ENCODE measurements at places on chromosomes 1 and 21. TPM values are rescaled to one million over a fixed set of nuclear protein-coding genes. Genes with fewer than 3 reads are reported as not detected.

GRCh38 chr21:43916691-43917514 is 51.9 kb downstream of the AGPAT3 start:
- peaks cover 54% of the 10 kb centered on the region for H3K4me1 ChIP-seq
- H3K27me3 ChIP-seq, result no peaks in the 10 kb centered on the region
- H3K4me3 ChIP-seq, result peak overlapping the region; percentile 74

DNA sequence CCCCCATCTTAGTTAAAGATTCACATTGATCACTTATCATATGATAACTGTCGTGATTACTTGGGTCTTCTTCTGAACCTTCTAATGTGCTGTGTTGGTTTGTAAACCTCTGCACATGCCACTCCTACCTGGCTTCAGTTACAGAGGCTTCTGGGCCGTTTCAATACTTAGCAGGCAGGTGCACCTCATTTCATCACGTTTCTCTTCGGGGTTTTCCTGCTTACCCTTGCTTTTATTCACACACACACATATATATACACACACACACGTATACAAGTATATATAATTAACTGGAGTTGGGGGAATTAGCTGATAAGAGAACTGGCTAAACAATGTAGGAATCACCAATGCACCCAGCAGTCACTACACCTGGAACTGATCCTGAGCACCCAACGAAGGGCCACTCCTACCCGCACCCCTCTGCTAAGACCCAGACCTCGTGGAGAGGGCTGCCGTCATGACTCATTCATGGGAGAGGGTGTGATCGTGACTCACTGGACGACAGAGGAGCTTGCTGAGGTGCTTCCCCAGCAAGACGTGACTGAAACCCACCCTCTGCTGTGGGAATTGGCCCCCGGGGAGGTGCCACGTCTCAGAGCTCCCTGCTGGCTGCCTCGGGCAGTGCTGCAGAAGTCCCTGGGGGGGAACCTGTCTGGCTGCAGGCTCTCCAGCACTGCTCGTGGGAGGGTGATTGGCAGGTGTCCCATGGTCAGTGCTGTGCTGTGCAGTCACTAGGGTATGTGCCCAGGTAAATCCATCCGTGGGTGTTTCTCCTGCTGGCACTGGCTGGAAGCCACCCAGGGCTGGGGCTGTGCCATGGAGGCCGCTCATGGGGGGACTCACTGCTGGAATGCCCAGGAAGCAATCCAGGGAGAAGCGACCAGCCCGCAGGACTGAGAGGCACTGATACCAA is 166.6 kb downstream of the DYRK1A start:
- no peak overlapping the region for H3K4me3 ChIP-seq
- H3K36me3 ChIP-seq, result no peaks in the 10 kb centered on the region
- no peaks in the 10 kb centered on the region for H3K4me1 ChIP-seq
- H3K27me3 ChIP-seq, result peaks cover 40% of the 10 kb centered on the region
- no peak for DNase-seq

DNA sequence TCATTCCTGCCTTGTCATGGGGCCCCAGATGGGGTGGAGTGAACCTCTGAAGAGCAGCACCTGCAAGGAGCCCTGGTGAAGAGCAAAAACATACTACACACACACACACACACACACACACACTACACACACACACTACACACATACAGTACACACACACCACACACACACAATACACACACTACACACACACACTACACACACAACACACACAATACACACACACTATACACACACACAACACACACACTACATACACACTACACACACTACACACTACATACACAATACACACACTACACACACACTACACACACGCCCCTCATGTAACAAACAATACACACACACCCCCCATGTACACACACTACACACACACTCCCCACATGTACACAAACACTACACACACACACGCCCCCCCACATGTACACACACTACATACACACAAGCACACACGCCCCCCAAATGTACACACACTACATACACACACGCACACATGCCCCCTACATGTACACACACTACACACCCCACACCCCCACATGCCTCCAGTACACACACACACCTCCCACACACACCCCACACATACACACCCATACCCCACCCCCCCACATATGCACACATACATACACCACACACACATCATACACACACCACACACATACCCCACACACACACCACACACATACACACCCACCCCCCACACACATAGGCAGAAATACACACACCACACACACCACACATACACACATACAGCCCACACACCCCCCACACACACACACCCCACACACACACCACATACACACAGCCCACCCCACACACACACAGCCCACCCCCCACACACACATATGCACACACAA is 9.3 kb downstream of the SLC2A5 start:
- DNase-seq, result no peak
- no peaks in the 10 kb centered on the region for H3K36me3 ChIP-seq
- no peaks in the 10 kb centered on the region for H3K27me3 ChIP-seq
- no peak overlapping the region for H3K4me3 ChIP-seq

DNA sequence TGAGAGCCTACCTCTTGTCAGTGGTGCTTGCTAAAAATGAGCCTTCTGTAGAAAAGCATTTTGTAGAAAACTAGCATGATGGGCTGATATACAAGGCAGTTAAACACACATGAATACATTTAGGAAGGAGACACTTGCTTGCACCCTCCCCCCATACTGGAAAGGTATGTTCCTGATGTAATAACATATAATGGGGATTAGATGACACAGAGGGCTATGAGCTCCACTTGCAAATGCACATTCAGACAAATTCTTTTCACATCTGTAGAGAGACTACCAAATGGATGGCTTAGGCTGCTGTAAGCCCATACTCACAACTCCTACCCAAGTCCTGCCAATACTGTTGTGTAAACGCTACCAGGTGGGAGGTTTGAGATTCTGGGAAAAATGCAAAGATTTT is 634.0 kb downstream of the SMYD3 start:
- H3K4me1 ChIP-seq, result no peaks in the 10 kb centered on the region
- H3K4me3 ChIP-seq, result no peak overlapping the region
- H3K27ac ChIP-seq, result no peak overlapping the region
- DNase-seq, result no peak
- H3K36me3 ChIP-seq, result peaks cover 5% of the 10 kb centered on the region
- no peaks in the 10 kb centered on the region for H3K27me3 ChIP-seq

DNA sequence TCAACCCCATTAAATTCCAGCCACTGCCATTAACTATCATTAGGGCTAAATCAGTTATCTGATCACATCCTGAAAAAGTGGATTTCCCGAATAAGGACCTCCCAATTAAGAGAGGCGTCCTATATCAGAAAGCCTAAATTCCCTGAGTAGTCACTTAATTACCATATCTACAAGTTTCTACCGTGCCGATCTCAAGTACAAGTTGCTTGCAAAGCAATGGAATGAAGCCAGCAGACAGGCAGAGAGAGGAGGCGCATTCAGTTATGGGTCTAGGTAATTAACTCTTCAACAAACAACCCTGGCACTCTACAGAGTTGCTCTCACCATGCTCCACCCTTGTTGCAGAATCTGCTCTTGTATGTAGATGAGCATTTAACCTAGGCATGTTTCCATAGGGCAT is 494.6 kb upstream of the RUNX1 start:
- H3K36me3 ChIP-seq, result no peaks in the 10 kb centered on the region
- H3K27ac ChIP-seq, result no peak overlapping the region
- H3K4me3 ChIP-seq, result no peak overlapping the region
- no peak for DNase-seq
- H3K4me1 ChIP-seq, result no peaks in the 10 kb centered on the region

GRCh38 chr1:66284746-66285145 is 249.2 kb upstream of the SGIP1 start:
- no peaks in the 10 kb centered on the region for H3K27me3 ChIP-seq
- H3K4me3 ChIP-seq, result no peak overlapping the region
- H3K4me1 ChIP-seq, result peaks cover 77% of the 10 kb centered on the region
- no peak for DNase-seq
- H3K36me3 ChIP-seq, result no peaks in the 10 kb centered on the region

DNA sequence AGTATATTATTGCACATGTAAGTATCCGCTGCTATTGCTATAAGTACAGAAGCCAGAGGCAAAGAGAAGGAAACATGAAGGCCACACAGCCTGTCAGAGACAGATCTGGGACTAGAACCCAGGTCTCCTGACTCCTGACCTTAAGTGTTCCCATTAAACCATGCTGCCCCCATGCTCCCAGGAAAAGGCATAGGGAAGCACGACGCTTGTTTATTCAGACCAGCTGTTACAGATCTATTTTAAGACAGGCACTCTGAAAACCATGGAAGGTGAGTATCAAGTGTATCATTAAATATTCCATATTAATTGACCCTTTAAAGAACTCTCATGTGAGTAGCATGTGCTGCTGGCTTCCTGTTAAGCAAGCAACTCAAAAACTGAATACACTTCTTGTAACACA is 11.4 kb downstream of the VAV3 start:
- no peaks in the 10 kb centered on the region for H3K27me3 ChIP-seq
- no peak overlapping the region for H3K4me3 ChIP-seq
- no peak overlapping the region for H3K27ac ChIP-seq
- DNase-seq, result no peak
- H3K36me3 ChIP-seq, result no peaks in the 10 kb centered on the region
- peaks cover 24% of the 10 kb centered on the region for H3K4me1 ChIP-seq

GRCh38 chr1:229531326-229531725 is 23.2 kb upstream of the NUP133 start:
- H3K27ac ChIP-seq, result no peak overlapping the region
- peaks cover 3% of the 10 kb centered on the region for H3K4me1 ChIP-seq
- H3K4me3 ChIP-seq, result no peak overlapping the region
- H3K27me3 ChIP-seq, result no peaks in the 10 kb centered on the region
- peaks cover 21% of the 10 kb centered on the region for H3K36me3 ChIP-seq

DNA sequence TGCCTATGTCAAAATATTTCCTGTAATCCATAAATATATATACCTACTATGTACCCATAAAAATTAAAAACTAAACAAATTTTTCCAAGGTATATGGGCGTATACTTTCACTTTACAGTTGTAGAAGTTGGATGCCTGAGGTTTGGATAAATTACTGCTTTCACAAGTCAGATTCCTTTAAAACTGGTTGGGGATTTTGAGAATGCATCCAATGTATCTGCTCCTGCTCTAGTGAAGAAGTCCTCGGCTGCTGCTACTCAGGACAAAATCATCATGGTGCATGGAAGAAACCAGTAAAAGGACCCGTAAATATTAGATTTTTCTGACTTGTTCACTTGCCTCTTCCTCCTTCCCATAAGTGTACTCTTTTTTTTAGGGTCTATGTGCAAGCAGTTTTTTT is 841.1 kb downstream of the USP25 start:
- no peak overlapping the region for H3K27ac ChIP-seq
- no peaks in the 10 kb centered on the region for H3K4me1 ChIP-seq
- no peak overlapping the region for H3K4me3 ChIP-seq

DNA sequence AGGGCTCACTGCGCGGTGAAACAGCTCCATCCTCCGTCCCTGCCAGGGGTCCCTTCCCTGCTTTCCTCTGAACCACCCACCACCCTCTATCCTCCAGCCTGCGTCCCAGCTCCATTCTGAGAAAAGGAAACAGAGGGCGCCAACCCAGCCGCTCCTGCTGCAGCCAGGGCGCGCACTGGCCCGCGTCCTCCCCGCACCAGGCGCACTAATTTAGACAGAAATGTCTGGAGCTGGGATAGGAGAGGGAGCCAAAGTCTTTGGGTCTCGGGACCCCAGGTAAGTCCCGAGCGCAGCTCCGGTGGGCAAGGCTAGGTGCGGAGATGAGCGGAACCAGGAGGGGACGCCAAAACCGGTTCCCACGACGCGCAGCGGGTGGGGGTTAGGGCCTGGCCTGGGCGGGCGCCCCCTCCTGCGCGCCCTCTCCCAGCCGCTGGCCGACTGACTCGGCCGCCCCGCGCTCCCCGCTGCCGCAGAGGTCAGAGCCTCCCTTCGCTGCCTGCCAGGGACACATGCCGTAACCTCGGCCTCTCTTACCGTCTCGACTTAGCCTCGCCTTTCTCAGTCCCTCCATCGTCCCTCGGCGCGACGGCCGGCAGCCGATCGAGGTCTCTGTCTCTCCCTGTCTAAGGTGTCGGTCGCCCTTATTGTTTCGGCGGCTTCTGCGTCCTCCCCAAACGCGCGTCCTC is 2.0 kb downstream of the CAMK2N1 start:
- H3K4me1 ChIP-seq, result peaks cover 13% of the 10 kb centered on the region
- DNase-seq, result no peak
- H3K27me3 ChIP-seq, result peaks cover 51% of the 10 kb centered on the region
- H3K27ac ChIP-seq, result peak overlapping the region; percentile 24
- H3K4me3 ChIP-seq, result peak overlapping the region; percentile 62

GRCh38 chr21:34520764-34521508 is 8.9 kb upstream of the KCNE1 start:
- H3K27ac ChIP-seq, result no peak overlapping the region
- no peak overlapping the region for H3K4me3 ChIP-seq
- peaks cover 26% of the 10 kb centered on the region for H3K4me1 ChIP-seq
- DNase-seq, result no peak
- peaks cover 13% of the 10 kb centered on the region for H3K36me3 ChIP-seq
- no peaks in the 10 kb centered on the region for H3K27me3 ChIP-seq

GRCh38 chr1:154607106-154607608 is 829 bp downstream of the ADAR start:
- H3K27ac ChIP-seq, result peak overlapping the region; percentile 96
- no peaks in the 10 kb centered on the region for H3K27me3 ChIP-seq
- peak; percentile 36 for DNase-seq
- peak overlapping the region; percentile 91 for H3K4me3 ChIP-seq
- H3K36me3 ChIP-seq, result peaks cover 32% of the 10 kb centered on the region
- H3K4me1 ChIP-seq, result peaks cover 74% of the 10 kb centered on the region

DNA sequence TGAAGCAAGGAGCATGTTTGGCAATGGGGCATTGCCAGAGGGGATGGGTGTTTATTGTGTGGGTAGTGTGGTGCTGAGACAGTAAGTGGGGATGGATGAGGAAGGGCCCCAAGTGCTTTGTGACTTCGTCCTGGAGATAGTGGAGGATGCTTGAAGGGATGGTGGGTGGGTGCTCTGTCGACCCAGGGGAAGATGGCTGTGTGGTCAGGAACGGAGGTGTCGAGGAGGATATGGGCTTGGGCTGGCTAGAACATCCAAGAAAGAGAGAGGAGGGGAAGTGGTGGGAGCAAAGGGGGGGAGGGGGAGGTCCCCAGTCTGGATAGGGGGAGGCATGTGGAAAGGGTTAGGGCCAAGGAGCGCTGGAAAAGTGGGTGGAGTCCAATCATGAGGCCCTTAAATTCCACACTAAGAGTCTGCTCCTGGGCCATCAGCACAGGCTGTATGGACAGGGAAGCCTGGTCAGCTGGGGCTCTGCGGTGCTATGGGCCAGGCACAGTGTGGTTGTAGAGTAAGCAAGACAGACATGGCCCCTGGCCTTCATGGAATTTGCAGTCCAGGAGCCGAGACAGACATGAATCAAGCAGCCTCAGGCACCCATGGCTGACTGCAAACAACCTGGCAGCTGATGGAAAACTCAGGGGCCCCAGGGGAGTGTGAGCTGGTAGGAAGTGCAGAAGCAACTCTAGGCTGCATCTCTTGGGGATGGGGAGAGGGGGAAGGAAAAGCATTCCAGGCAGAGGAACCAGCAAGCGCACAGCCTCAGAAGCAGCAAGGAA is 36.3 kb downstream of the EDN2 start:
- DNase-seq, result no peak
- H3K36me3 ChIP-seq, result no peaks in the 10 kb centered on the region
- no peak overlapping the region for H3K4me3 ChIP-seq
- no peak overlapping the region for H3K27ac ChIP-seq

Gene TXNIP
- total RNA-seq, result 86.0 TPM

Gene TOR1AIP1
- total RNA-seq, result 42.3 TPM

Gene MEAF6
- total RNA-seq, result 62.8 TPM

Gene SPRR2D
- total RNA-seq, result not detected

Gene KRTAP19-1
- total RNA-seq, result not detected

Gene LIPI
- total RNA-seq, result not detected
